CD14-positive monocyte (primary cell): ENCODE measurements at places on chromosomes 11 and 22.

- DNase-seq: no peak
Measured at GRCh38 chr11:34899633-34900016, 16.6 kb downstream of the APIP start.

GRCh38 chr22:38850399-38850798, 6.6 kb upstream of the NPTXR start:
- DNase-seq: no peak

- peak; percentile 47 for DNase-seq
Measured at GRCh38 chr22:17085277-17086181, 729 bp downstream of the IL17RA start.

DNA sequence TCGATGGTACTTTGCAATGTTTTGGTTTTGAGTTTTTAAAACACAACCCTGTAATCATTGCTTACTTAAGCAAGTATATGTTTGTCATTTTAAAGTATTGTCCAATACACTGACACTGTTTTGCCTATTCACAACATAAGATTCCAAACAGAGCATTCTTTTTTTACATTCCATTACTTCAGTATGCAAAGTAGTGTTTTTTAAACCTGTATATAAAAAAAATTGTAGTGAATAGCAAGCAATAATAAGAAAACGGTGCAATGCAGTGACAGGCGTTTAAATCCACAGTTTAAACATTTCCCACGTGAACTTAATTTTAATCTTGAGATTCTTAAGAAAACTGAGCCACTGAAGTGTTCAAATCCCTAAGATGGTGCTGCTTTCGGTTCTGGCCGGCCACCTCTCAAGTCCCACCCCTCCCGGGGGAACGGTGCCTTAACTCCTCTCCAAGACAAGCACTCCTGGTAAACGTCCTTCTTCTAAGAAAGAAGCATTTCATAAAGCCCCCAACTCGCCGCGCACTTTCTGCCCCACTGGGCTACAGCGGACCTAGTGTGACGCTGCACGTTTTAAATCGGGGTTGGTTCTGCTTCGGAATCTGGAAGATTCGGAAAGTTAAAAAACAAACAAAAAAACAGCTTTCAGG, 2.9 kb downstream of the PGR start:
- DNase-seq: no peak

- peak; percentile 50 for DNase-seq
Measured at GRCh38 chr11:76664578-76665061, 5.9 kb downstream of the LRRC32 start.

DNA sequence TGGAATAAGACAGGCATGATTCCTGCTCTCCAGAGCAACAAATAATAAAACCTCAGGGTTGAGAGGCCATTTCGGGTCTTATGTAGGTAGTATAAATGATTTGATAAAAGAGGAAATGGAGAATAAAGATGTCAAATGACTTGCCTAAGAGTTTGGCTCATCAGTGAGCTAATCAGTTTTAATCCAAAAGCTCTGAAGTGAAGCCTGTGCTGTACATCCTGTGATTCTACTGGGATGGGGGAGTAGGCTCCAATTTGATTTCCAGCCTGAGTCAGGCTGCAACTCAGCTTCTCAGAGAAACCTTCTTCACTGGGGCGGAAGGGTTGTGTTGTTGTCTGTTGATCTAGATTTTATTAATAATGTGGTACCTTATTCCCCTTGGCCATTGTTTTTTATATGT, 192.2 kb upstream of the SORL1-AS1 start:
- DNase-seq: no peak

DNA sequence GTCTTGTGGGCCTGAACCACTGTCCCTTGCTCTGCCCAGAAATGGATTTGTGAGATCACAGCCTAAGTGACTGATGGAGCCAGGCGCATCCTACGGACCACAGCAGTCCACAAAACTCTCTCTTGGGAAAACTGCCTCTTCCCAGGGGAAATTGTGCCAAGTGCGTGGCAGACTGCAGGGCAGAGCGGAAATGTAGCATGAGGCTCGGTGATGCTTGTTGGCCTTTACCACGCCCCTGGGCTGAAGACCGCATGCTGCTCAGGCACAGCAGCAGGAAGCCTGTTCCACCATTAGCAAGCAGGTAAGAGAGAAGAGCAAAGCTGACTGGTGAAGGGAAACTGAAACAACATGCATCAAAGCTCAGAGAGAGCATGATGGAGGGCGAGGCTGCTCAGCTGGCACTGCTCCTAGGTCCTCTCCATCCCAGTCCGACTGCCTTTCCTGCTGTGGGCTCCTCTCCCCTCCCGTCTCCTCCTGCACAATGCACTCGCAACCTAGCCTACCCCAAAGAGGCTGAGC, 26.5 kb upstream of the SCARF2 start:
- DNase-seq: no peak

GRCh38 chr22:48523091-48523490, 1304.6 kb downstream of the BRD1 start:
- no peak for DNase-seq

- peak; percentile 14 for DNase-seq
Measured at GRCh38 chr11:47506795-47507562, 46.0 kb downstream of the CELF1 start.

DNA sequence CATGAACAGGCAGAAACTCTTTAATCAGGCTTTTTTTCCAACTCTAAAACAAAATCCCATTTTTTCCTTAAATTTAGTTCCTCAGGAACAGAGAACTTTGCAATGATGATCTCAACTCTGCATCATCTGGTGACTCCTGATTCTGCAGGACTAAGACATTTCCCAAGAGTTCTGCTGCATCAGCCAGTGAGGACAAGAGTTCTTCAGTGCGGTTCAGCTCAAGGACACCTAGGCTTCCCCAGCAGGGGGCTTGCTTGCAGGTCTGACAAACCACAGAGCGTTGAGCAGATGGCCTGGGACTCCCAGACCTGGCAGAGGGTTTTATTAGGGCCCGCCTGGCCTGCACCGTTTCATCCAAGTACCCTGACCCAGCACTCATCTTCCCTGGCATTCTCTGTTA, 6.4 kb downstream of the CDCA5 start:
- DNase-seq: no peak

GRCh38 chr11:70164705-70165104, 38.4 kb upstream of the FADD start:
- DNase-seq: no peak

GRCh38 chr11:112100462-112100861, 13.8 kb downstream of the SDHD start:
- DNase-seq: no peak

DNA sequence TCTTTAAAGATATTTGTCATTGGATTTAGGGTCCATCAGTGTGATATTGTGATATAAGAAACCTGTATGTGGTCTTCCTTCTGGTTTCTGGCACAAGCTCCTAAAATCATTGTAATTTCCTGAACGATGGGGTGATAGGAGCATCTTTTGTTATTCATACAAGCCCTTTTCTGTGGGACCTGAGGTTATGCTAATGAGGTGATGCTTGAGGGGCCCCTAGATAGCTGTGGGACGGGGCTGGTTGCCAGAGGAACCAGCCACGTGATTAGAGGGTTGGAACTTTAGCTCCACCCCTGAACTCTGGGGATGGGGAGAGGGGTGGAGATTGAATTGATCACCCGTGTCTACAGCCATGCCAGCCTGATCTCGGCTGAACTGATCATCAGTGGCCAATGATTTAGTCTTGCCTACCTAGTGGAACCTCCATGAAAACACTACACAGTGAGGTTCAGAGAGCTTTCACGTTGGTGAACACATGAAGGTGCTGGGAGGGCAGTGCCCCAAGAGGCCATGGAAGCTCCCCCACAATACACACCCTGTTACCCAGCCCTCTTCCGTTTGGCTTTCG, 62.8 kb downstream of the BCR start:
- DNase-seq: no peak

DNA sequence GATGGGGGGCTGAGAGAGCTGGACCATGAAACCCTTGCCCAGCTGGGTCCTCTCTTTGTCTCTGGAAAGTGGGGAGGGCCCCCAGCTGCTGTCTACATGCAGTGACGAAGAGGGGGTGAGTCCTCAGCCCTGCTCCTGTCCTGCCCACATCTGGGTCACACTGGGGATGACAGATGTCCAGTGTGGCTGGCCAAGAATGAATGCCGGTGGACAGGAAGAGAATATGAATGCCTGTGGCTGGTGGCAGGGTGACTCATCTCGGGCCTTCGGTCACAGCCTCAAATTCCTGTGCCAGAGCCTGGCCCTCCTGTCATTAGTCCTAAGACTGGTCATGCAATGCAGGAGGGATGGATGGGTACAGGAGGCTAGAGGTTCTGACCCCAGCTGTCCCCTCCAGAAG, 2.2 kb upstream of the PNPLA3 start:
- no peak for DNase-seq

DNA sequence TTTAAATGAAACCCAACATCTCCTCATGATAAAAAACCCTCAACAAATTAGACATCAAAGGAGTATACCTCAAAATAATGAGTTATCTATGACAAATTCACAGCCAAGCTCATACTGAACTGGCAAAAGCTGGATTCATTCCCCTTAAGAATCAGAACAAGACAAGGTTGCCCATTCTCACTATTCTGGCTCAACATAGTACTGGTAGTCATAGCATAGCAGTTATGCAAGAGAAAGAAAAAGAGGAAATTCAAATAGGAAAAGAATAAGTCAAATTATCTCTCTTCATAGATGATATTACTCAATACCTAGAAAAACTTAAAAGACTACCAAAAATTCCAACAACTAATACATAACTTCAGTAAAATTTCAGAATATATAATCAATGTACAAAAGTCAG, 29.4 kb upstream of the XKR3 start:
- DNase-seq: peak; percentile 69

DNA sequence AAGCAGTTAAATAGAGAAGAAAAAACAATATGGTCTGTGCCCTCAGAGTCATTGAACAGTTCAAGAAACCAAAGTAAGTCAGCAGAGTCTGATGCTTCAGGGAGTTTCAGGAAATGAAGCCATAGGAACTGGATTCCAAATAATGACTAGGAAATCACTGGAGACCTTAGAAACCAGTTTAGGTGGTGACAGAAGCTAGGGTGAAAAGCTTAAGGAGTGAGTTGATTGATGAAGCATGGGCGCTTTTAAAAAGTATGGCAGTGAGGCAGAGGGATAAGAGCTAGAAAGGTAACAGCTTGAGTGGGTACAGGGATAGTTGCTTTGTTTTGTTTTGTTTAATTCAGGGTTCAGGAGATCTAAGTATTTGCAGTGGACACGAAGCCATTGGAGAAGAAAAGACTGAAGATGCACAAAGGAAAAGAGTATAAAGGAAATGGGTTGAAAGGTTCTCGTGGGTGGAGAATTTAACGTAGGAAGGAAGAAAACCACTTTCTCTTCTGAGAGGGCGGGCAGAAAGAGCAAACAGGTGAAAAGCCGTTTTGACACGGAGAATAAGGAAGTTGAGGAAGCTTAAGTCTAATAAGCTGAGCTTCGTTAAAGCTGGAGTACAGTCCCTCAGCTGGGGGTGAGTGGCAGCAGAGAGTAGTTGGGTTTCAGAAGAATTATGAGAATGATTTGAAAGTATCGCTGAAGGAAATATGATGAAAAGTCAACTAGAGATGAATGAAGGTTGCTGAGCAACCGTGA, 14.8 kb downstream of the SGSM3 start:
- DNase-seq: peak; percentile 49

DNA sequence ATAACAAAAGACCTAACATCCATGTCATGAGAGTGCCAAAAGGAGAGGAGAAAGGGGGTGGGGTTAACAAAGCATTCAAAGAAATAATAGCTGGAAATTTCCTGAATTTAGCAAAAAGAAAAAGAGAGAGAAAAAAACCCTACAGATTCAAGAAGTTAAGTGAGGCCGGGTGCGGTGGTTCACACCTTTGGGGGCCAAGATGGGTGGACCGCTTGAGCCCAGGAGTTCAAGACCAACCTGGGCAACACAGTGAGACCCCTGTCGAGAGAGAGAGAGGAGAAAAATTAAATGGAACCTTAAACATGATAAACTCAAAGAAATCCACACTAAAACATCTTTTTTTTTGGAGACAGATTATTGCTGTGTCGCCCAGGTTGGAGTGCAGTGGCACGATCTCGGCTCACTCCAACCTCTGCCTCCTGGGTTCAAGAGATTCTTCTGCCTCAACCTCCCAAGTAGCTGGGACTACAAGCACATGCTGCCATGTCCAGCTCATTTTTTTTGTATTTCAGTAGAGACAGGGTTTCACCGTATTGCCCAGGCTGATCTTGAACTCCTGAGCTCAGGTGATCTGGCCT, 8.9 kb upstream of the CLDN5 start:
- DNase-seq: no peak

GRCh38 chr11:97280347-97280746, 890.5 kb downstream of the JRKL start:
- DNase-seq: no peak

- no peak for DNase-seq
Measured at GRCh38 chr11:35852056-35852455, 91.8 kb upstream of the LDLRAD3 start.

DNA sequence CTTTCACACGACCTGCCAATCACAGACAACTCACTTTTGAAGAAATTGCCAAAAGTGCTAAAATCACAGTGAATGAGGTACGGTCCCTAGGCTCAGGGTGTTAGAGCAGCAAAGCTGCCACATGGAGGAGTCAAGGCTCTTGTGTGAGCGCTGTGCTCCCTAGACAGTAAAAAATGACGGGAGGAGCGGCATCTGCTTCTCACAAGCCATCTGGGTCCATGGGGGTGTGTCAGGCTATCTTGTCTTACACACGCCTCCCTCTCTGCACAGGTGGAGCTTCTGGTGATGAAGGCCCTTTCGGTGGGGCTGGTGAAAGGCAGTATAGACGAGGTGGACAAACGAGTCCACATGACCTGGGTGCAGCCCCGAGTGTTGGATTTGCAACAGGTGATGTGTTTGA, 14.8 kb downstream of the PSMD13 start:
- DNase-seq: no peak

GRCh38 chr22:42247596-42247995, 22.9 kb downstream of the TCF20 start:
- no peak for DNase-seq

DNA sequence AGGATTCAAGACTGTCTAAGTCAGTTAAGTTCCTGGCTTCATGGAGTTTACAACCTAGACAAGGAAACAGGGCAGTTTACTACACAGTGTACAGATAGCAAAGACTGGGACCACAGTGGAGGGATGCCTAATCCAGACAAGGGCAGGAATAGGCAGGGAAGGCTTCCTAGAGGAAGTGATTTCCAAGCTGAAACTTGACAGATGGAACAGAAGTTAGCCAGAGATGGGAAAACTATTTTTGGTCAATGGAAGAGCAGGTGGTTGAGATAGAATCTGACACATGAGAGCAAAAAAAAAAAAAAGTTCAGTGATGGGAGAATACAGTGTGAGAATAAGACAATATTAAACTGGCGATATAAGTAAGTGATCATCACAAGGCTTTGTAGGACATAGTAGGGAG, 1.3 kb downstream of the COA4 start:
- DNase-seq: no peak
